ENCODE measurements at places on chromosomes 4 and X. TPM values are rescaled to one million over a fixed set of nuclear protein-coding genes. Genes with fewer than 3 reads are reported as not detected.

The AKAP4 gene
- total RNA-seq = not detected

The CCDC149 gene
- 3.3 TPM for total RNA-seq

The TRO gene
- 2.0 TPM for total RNA-seq

The BBS7 gene
- 28.1 TPM for total RNA-seq

All from foreskin keratinocyte (primary cell).